ENCODE measurements at places on chromosomes 5 and 9.

DNA sequence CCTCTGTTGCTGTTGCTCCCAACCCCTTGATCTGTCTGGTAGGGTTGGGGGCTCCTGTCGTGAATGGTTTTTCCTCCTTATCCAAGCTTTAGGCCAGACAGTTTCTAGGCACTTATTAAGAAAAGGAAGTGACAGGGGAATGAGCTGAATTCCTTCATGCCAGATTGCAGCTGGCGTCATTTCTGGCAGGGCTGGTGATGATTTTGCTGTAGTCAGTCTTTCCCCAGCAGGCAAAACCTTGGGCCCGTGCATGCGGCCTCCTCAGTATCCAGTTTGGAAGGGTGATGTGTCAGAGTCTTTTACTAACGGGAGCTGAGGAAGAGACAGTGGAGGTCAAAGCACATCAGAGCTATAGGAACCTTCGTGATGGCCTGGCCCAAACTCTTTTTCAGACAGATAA is 58.8 kb downstream of the COL27A1 start:
- no peak for DNase-seq

GRCh38 chr5:39138892-39139291 is 64.7 kb upstream of the RICTOR start:
- no peak for DNase-seq

DNA sequence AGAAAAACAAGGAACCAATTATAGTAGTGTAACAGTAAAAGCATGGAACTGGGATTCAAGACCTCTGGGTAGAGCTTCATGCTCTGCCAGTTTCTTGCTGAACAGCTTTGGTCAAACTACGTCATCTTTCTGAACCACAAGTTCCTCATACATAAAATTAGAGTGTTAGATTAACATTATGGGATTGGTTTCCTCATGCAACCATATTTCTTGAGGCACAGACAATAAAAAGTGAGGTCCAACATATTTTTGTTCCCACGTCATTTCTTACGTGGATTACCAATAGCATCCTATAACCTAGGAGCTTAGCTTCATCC is 354.8 kb downstream of the TMEM232 start:
- no peak for DNase-seq

- DNase-seq = no peak
Observed at GRCh38 chr9:96139592-96140295, 162.2 kb downstream of the HSD17B3 start.

DNA sequence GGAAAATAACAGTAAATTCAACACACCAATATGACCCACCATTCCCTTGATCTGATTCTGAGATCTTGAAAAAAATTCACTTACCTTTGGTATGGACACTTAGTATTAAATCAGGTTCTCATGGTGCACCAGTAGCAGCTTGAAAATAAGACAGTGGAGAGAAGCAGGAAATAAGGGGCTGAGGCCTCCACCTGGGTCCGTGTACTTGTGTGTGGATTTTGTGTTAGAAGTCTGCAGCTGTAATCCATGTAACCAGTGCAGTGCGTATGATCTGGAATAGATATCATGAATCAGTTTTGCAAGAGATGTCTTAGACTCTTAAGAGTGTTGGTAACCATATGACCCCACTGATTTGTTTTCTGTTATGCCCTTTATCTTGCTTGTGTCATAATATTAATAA is 107.1 kb downstream of the FBXL7 start:
- no peak for DNase-seq

DNA sequence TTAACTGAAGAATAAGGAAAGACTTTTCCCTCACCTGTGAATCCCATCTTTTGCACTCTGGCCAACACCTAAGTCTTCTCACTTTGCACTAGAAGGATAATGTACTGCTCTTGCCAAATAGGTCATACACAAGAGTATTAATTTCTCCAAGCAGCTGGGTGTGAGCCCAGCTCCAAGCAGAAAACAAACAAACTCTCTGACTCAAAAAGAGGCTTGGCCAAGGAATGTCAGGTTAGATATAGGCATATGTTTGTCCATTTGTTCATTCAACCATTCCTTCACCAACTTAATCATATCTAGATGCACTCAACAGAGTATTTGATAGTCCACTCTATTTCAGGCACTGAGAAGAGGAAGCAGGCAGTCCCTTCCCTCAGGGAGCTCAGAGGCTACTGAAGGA is 84.4 kb downstream of the HTR4 start:
- no peak for DNase-seq

DNA sequence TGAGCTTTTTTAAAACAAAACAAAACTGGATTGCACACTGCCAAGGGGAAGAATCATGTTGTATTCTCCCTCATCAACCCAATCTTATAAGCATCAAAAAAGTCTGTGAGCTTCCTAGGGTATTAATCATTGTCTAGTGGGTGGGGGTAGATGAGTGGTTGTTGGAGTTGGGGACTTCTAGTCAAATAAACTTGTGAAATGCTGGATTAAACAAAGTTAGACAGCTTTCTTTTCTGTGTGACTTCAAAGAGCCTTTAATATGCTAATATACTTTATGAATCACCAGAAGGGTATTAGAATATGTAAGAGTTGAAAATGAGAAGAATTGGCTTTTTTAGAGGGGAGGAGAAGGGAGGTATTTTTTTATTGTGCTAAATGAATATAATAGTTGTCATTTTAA is 87.7 kb downstream of the GALNT10 start:
- DNase-seq = no peak

DNA sequence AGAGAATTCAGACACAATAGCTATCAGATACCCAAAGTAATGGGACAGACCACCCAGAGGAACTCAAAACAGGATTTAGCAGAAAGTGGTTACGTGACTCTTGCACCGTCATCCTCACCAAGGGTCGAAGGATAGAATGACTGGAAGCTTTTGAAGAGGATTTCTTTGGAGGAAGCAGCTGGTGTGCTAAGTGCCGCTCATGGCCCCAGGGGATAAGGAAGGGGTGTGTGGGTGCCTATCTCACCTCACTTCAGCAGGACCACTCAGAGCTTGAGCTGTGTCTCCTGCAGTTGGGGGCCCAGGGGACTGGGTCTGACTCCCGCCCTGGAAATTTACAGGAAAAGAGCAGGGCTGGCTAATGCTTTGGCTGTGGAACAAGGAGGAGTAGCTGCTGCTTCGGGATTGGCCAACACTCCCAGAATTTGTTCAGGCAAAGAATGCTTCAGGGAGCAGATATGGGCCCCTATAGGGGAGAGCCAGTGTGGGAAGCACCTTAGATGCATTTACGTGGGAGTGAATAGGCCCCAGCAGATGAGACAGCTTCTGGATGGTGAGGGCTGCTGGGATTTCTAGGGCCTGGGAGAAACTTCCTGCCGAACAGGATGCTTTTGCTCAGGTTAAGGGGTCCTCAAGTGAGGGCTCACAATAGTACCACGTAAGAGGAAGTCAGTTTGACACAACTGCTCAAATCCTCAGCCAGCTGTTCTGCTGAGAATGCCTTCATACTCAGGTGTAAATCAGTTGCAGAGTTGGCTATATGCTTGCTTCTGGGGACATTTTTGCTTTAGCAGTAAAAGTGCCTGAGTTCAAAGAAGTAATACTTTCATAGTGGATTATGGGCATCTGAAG is 29.1 kb upstream of the TOMM5 start:
- no peak for DNase-seq

DNA sequence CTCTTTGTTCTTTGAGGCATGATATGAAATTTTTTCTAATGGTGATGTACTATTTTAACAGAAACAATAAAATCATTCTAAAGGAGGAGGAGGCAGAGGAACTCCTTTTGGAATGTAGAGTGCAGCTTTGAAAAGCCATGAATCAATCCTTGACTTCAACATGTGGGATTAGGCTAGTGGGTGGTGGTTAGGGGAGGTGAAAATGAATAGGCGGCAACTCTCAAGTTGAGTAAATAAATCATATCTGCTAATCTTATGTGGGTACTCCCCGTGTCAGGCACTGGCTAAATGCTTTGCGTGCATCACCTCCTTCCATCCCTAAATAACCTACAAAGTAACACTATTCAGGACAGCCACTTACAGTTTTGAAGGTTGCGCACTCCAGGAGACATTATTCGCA is 35.1 kb downstream of the FAM81B start:
- no peak for DNase-seq

GRCh38 chr9:109244179-109245132 is 76.4 kb downstream of the EPB41L4B start:
- DNase-seq = peak; percentile 57

- no peak for DNase-seq
Observed at GRCh38 chr9:98784831-98785806, 11.2 kb downstream of the ANKS6 start.

- no peak for DNase-seq
Observed at GRCh38 chr5:37580106-37580505, 201.0 kb downstream of the WDR70 start.

DNA sequence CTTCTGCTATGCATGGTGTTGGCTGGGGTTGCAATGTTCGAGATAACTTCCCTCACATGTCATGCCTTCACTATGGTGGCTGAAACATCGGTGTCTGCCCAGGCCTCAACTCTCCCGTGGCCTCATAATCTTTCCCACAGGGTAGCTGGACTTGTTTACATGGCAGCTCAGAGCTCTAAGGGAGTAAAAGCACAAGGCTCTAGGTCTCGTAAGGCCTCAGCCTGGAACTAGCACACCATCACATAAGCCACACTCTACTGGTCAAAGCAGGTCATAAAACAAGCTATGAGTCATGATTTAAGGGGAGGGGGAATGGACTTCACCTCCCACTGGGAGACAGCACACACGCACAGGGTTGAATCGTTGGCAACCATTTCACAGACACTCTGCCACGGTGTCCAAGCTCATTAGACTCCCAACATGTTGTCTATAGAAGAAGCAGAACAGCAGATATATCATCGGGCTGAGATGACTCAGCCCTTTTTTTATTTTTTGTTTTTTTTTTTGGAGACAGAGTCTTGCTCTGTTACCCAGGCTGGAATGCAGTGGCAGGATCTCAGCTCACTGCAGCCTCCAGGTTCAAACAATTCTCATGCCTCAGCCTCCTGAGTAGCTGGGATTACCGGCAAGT is 66.8 kb upstream of the IL17B start:
- DNase-seq = no peak

GRCh38 chr5:113824307-113824706 is 310.8 kb downstream of the YTHDC2 start:
- no peak for DNase-seq

GRCh38 chr9:88530051-88530450 is 4.9 kb upstream of the NXNL2 start:
- no peak for DNase-seq

GRCh38 chr5:65482296-65482735 is 596 bp upstream of the ADAMTS6 start:
- DNase-seq = no peak

- DNase-seq = no peak
Observed at GRCh38 chr9:130446101-130446861, 1.5 kb downstream of the ASS1 start.

DNA sequence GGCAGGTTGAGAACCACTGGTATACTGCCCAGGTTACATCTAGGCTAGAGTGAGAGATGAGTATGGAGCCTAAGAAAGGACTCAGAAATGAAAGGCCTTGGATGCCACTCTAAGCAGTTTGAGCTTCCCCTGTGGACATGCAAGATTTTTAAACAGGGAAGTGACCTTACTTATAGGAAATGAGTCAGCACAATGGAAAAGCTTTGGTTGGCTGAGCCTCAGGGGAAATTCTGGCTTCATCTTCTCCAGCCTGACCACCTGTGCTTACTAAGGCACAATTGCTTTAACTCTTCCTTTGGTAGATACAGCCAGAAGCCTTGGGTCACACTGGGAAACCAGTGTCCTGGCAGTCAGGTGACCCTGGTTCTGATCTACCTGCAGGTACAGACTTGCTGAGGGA is 380.2 kb upstream of the ZNF462 start:
- DNase-seq = no peak

GRCh38 chr9:110130791-110131416 is 77.1 kb downstream of the C9orf152 start:
- no peak for DNase-seq

- DNase-seq = no peak
Observed at GRCh38 chr9:10704720-10705119, 91.9 kb upstream of the PTPRD start.

- DNase-seq = no peak
Observed at GRCh38 chr5:90570034-90570433, 11.4 kb downstream of the ADGRV1 start.

DNA sequence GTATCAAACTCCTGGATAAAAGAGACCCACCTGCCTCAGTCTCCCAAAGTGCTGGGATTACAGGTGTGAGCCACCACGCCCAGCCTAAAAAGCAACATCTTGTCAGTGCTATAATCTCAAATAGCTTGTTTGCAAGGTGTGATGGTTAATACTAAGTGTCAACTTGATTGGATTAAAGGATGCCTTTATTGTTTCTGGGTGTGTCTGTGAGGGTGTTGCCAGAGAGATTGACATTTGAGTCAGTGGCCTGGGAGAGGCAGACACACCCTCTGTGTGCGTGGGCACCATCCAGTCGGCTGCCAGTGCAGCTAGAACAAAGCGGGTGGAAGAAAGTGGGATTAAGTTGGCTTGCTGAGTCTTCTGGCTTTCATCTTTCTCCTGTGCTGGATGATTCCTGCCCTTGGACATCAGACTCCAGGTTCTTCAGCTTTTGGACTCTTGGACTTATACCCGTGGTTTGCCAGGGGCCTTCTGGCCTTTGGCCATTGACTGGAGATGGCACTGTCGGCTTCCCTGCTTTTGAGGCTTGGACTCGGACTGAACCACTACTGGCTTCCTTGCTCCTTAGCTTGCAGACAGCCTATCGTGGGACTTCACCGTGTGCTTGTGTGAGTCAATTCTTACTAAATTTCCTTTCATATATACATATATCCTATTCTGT is 28.1 kb downstream of the TARS1 start:
- DNase-seq = no peak

DNA sequence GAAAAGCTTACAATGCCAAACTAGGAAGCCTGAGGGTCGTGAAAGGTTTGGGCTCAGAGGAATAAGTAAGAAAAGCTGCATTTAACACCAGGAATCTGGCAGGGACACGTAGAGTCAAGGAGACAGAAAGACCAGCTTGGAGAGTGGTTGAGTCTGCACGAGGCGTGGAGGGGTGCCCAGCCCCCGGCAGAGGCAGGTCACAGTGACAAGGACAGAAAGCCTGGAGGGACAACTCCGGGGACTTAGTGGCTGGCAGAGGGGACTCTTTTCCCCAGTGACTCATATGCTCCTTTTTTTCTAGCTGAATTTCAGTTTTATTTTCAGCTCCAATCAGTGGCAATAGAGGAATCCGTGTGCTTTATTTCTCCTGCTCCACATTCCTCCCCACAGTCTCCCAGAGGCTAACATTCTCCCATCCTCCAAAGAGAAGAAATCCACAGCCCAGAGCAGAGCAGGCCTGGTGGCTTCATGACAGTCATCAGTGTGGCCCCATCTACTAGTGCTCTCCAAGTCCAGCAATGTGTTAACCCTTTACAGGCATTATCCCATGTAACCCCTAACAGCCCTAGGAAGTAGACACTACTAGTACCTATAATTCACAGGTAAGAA is 80.7 kb downstream of the KCNIP1 start:
- no peak for DNase-seq

All from activated naive CD8-positive, alpha-beta T cell treated with anti-CD3 and anti-CD28 coated beads for 36 hours (primary cell).